CD4-positive, alpha-beta T cell treated with Interleukin-12 subunit alpha and Interleukin-12 subunit beta, for 1 hour (primary cell): ENCODE measurements at places on chromosomes 1 and 21.

- no peak for DNase-seq
These were observed 249.0 kb downstream of the SETD4 start for GRCh38 chr21:35811191-35811806.

DNA sequence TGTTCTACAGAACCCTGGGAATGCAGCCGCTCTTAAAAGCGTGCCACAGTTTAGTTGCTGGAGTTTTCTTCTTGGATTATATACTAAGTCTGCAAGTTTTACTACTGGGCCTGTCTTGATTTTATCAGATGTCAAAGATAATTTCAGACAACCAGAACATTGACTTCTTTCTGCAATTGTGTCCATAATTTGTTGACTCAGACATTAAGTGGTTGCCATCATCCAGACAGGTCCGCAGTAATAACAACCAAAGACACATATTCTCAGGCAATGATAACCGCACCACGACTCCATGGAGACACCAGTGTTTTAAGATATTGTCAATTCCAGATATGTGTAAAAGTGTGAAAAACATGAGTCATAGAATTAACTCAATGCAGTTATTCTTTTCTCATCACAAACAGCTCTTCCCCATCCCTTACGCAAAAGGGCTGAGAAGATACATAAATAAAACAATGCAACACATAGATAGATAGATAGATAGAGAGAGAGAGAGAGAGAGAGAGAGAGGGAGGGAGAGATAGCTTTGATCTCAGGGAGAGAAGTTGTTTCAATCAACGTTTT, 90.4 kb upstream of the FMN2 start:
- no peak for DNase-seq

DNA sequence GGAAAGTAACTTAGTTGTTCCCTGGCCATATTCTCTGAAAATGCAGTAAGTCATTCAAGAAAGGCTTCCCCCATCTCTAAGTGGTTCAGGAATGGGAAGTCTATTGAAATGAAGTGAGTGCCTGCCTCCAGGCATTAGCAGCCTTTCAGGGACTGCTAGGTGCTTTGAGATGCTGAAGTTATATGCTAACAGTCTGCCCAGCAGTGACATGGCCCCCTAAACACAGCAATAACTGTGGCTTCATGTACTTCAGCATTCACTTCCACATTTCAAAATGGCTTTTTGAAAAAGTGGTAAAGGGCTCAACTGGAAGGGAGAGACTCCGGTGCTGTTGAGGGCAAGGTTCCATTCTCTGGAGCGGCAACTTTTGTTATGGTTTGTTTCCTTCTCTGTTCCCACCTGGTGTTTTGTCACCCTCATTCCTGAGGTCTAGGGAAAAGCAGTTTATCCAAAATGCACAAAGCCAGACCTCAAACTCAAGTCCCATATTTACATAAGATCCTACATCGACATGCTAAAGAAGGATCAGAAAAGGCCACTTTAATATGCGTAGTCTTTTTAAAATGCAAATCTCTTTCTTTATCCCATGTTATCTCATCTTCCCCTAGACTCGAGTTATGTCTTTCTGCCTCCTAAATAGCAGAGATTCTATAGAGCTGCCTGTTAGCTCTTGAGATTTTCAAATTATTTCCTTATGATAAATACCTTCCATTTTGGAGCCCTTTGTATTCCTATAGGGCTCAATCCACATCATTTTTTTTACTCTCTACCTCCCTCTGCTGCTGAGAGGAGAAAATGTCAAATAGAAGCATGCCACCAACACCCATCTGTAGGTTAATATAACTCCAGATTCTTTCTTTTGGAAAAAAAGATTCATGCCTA, 34.2 kb upstream of the LRRC8C start:
- DNase-seq = peak; percentile 60

DNA sequence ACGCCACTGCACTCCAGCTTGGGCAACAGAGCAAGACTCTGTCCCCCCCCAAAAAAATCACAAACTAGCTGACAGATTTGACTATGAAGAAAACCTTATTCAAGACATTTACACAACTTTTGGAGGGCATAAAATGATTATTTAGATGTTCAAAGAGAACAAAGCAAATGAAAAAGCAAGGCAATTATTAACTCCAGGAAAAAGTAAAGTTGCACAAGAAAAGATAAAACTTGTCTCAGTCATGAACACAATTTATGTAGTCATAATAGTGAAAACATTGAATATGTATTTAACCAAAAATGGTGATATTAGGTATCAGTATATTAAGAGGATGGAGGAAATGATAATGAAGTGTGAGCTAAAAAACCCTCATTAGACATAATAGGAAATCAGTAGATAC, 11.9 kb upstream of the TARDBP start:
- DNase-seq = no peak

- no peak for DNase-seq
These were observed 122.0 kb downstream of the BEND5 start for GRCh38 chr1:48654606-48655210.

DNA sequence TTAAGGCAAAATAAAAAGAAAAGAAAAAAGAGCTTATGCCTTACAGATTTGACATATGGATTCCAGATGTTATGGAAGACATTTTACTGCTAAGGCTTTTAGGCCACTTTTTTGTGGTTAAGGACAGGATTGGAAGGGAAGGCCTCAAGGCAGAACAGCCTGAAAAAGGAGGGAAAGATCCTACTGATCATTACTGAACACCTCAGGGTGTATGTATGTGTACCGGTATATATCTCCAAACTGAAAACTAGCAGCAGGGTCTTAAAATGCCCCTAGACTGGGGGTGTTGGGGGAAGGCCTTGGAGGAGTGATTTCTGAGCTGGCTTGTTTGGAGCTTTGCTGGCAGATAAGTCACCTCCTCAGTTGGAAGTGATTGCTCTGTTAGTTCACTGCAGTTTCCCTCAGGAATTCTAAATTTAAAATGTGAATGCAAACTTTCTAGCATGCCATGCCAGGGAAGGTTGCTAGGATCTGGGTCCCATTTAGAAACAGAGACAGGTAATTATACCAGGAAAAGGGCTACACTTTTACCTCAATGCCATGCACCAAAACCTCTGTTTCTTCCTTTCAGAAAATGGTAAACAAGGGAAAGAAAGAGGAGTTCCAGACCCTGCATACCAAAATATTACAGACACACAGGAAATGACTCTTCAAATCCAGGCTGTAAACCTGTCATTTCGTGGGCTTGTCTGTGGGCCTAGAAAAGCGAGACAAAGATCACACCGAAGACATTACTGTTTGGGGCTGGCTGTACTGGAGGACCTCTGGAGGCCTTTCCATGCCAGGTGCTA, 15.0 kb downstream of the C1orf52 start:
- DNase-seq = no peak

DNA sequence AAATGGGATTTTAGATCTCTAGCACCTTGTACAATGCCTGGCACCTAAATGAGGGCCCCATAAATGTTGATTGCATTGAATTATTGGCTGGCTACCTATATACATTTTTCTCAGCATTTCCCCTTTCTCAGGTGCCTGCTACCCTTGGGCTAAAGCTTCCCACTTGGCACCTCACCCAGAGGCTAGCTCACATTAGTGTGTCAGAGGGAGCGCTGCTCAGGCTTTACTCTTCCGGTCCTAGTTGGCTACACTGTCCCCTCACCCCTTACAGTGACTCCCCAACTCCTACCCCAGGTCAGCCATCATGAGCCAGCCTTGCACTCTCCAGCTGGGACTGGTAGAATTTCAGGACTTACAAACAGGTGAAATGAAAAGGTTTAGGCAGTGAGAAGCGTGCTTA, 9.5 kb downstream of the TRAF5 start:
- DNase-seq = no peak

DNA sequence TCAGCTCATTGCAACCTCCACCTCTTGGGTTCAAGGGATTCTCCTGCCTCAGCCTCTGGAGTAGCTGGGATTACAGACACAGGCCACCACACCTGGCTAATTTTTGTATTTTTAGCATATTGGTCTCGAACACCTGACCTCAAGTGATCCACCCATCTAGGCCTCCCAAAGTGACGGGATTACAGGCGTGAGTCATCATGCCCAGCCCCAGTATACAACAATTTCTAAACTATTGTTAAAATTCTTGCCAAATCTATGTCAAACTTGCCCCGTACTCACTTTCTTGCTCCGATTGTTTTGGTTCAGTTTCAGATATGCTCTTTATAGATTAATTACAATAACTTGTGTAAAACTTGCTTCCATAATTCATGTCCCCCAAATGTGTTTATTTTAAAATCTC, 4.1 kb downstream of the RGS18 start:
- no peak for DNase-seq

- DNase-seq = no peak
These were observed 28.6 kb downstream of the GNG12 start for GRCh38 chr1:67804710-67805109.

DNA sequence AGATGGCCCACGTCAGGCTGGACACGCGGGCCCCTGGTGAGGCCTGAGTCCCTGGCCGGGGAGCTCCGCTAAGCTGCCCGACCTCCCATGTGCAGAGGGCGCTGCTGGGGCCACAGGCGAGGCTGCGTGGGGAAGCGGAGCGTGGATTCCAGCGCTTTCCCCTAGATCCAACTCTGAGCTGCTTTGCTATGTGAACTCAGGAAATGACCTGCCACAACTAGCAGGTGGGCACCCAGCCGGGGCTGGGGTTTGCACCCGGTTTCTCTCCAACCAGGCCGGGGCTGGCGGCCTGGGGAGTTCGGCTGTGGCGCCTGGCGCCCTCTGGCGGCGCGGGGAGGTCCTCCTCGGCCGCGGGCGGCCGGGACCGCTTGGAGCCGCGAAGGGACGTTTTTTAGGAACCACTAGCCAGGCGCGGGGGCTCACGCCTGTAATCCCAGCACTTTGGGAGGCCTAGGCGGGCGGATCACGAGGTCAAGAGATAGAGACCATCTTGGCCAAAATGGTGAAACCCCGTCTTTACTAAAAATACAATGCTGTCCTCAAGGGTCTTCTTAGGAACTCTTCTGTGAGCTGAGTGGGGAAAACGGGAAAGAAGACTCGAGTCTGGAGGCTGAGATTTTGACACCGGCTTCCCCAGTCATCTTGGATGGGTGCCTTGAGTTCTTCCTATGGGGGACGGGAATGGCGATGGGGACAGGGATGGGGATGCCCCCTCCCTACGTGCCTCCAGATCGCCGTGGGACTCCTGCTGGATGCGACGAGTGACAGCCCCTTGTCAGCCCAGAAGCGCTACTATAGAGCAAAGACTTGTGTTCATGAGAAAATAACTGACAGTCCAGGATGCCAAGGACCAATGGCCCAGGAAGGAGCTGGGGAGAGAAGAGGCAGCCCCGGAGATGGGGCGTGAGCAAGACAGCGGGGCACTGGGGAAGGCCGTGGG, 12.6 kb downstream of the PYCR2 start:
- DNase-seq = peak; percentile 74

- no peak for DNase-seq
These were observed 18.8 kb upstream of the CASZ1 start for GRCh38 chr1:10814976-10815857.

GRCh38 chr21:36813052-36813451, 114.1 kb downstream of the SIM2 start:
- DNase-seq = no peak

- DNase-seq = no peak
These were observed 514 bp downstream of the TPRG1L start for GRCh38 chr1:3625151-3625907.

GRCh38 chr1:1069056-1069710, 4.9 kb downstream of the RNF223 start:
- peak; percentile 91 for DNase-seq

GRCh38 chr21:20106368-20106767, 891.8 kb upstream of the NCAM2 start:
- no peak for DNase-seq

DNA sequence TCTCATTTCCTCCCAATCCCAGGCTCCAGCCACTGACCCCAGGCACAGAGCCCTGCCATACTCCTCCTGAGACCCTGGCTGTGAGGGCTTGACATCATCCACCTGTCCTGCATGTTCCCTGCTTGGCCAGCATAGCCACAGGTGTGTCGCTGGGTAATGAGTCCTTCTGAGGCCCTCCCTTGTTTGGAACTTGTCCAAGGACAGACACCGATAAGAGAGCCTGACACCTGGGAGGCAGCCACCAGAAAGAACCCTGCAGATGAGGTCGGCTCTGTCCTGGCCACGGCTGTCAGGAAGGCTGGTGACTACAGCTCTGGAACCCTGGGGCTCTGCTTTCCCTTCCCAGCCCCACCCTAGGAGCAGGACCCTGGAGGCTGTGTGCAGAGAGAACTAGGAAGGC, 34.6 kb downstream of the TMEM63A start:
- no peak for DNase-seq

- no peak for DNase-seq
These were observed 176.4 kb upstream of the PALMD start for GRCh38 chr1:99469550-99469971.

- DNase-seq = no peak
These were observed 33.7 kb upstream of the LRP8 start for GRCh38 chr1:53361541-53361961.

DNA sequence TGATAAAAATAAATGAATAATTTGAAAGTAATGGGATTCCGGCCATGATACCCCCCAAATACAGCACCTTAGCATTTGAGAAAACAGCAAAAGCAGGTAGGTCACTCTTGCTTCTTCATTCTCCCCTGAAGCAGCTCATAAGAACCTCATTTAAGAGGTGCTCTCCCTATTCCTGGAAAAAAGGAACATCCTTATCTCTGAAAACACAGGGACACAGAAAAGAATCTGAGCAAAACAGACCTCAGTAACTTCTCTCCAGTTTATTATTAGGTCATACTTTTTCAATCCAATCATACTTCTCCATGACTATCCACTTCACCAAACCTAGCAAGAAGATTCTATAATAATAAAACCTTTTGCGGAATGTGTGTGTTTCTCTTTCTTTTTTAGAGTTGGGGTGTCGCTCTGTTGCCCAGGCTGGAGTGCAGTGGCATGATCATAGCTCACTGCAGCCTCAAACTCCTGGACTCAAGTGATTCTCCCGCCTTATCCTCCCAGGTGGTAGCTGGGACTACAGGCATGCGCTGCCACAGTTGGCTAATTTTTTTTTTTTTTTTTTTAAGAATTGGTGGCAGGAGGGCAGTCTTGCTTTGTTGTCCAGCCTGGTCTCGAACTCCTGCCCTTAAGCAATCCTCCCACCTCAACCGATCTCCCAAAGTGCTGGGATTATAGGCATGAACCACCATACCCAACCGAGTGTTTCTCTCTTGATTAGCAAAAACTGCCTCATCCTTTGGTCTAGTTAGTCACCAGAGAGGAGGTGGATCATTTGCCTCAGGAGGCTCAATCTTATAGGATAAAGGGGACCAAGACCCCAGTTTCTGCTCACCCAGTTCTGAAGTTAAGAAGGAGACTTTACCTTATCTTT, 10.6 kb upstream of the TRIM33 start:
- DNase-seq = no peak

DNA sequence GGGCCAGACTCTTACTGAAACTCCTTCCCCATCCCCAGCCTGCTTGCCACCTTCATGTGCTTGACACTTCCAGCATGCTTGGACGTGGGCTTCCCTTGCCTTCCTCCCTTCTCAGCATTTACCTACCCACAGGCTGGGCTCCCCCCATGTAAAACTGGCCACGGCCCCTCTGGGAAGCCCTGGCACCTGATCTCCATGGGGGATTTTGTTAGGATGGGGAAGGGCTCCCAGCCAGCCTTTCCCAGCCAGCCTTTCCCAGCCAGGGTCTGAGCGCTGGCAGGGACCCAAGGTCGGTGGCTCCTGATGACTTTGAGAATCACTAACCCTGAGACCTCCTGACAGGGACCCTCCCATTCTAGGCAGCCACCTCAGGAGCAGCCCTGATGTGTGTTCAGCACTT, 6.7 kb downstream of the ALX3 start:
- no peak for DNase-seq
